ENCODE measurements at places on chromosomes 7 and 10.
A peak's percentile ranks its signal among the peaks of the same experiment; 100 is the strongest.

DNA sequence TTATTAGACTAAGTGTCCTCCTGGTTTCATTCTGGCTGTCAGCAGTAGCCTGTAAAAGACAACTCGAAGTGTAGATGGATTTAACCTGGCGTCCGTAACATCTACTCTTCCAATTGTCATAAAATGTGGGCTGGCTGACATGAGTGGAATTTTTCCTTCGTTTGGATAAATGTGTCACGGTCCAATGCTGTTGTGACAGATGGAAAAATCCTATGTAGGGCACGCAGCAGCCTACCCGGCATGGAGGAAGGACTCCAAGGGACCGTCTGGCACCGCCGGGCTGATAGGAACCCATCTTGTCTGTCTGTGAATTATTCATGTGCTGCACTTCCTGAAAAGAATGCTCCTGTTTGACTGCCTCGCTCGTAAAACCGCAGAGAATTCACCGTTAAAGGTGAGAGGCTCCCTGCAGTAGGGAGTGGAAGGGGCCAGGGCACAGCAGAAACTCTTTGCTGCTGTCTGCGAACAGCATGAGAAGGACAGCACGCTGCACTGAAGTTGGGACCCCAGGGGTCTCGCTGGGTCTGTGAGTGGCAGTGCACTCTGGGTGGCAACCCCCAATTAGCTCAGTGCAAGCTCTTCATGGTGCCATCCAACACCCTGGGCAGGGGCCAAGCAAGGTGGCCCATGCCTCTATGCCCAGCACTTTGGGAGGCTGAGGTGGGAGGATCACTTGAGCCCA is 1.6 kb upstream of the ORAI2 start:
- DNase-seq, result no peak

DNA sequence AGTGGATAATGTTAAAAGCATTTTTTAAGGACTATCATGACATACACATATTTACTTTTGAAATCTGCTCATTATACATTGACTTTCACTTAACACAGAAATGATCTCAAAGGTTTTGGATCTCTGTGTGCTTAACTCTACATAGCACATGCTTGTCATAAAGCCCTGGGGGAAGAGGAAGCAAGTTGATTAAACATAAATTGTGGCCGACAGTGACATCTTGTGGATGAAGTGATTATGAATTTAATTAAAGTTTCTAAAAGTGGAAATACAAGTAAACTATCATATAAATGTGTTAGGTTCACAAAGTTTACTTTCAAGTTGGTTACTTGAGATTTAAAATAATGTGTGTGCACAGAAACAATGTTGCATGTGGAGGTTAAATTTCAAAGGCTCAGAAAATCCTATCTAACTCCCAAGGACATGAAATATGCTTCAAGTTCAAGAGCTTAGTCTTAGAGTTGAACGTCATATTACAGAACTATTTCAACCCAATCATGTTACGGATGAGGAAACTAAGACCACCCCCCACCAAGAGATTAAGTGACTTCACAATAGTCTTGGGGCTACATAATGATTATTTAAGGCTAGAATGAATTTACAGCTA is 1247.8 kb downstream of the GATA3 start:
- DNase-seq, result no peak

DNA sequence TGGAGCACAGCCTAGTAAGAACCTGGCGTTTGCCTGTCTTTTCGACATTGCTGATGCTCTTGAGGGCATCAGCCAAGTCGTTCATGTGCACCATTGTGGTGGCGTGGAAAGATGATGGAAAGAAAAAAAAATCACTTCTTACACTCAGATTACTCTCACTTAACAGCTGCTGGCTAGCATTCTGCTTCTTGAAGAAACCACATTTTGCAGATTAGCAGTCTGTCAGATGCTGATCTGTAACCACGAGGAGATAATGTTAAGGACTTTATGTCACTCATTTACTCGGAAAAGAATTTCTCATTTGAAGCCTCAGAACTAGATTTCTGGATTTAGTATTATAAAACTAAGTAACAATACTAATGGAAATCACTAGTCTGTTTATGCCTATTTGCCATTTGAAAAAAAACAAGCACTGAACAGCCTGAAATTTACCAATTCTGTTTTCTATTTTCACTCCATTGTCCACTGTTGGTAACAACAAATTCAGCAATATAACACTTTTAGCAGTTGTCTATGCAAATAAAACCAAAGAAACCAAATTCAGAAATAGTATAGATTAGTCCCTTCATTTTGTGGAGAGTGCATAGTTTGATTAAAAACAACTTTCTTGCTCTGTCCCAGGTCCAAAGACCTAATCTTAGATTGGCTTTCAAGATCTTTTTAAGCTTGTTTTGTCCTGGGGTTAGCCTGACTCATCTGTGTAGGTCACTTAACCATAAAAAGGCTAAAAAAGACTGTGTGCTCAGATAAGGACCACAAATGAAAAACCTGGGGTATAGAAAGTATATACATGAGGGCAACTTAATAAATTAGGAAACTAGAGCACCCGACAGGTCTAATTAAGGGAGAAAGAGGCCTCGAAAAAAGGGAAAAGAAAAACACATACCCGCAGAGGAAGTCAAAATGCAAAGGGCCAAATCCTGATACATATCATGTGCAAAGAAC is 67.5 kb downstream of the NT5C2 start:
- no peak for DNase-seq

GRCh38 chr7:2028733-2029132 is 204.0 kb downstream of the MAD1L1 start:
- no peak for DNase-seq

GRCh38 chr7:151774951-151775350 is 102.0 kb downstream of the PRKAG2 start:
- no peak for DNase-seq

DNA sequence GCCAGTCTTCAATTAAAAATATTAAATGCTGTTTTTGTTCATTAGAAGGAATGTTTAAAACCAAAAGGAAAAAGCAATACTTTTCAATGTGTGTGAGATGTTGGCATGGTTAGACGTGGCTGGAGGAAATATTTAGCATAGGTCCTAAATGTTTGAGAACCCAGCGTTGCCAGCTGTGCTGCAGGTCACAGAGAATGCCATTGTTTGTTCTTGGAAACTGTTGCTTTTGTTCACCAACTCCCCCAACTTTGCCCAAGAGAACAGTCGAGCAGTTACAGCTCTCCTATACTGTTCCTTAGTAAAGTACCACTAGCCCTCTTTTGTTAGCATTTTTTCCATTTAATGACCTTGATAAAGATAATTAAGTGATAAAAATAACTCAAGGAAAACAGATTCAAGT is 44.5 kb upstream of the ELMO1 start:
- DNase-seq, result no peak

- DNase-seq, result no peak
Measured at GRCh38 chr10:62938672-62939071, 122.5 kb upstream of the EGR2 start.

DNA sequence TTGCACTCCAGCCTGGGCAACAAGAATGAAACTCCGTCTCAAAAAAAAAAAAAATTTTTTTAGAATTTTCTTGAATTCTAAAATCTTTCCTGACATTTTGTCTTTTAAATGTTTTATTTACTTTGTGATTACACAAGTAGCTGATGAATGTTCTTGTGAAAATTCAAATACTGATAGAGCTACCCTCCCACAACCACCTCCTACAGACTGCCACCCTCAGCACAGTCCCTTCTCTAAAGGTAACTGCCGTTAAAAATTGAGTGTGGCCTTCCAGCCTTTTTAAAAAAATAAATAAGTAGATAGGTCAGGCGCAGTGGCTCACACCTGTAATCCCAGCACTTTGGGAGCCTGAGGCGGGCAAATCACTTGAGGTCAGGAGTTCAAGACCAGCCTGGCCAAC is 15.1 kb downstream of the ENO4 start:
- DNase-seq, result no peak

GRCh38 chr7:130463553-130464434 is 23.0 kb upstream of the CEP41 start:
- DNase-seq, result no peak

- DNase-seq, result no peak
Measured at GRCh38 chr10:89574368-89574767, 39.0 kb upstream of the SLC16A12 start.

DNA sequence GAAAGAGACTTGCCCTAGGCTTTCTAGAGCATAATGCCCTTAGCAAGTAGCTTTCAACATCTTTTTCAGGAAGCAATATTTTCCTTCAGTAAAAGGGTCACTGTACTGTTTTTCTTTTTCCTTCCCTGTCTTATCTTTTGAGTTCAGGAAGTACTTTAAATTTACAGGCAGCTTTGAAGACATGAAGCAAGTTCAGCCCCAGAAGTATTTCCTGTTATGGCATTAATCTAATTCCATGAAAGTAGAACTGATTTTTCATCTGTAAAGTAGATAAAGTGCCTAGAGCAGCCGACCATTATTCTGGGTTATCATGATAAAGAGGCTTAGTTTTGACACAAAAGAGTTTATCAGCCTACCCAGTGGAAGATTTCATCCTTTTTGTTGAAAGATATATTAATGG is 288.2 kb downstream of the ADK start:
- no peak for DNase-seq

DNA sequence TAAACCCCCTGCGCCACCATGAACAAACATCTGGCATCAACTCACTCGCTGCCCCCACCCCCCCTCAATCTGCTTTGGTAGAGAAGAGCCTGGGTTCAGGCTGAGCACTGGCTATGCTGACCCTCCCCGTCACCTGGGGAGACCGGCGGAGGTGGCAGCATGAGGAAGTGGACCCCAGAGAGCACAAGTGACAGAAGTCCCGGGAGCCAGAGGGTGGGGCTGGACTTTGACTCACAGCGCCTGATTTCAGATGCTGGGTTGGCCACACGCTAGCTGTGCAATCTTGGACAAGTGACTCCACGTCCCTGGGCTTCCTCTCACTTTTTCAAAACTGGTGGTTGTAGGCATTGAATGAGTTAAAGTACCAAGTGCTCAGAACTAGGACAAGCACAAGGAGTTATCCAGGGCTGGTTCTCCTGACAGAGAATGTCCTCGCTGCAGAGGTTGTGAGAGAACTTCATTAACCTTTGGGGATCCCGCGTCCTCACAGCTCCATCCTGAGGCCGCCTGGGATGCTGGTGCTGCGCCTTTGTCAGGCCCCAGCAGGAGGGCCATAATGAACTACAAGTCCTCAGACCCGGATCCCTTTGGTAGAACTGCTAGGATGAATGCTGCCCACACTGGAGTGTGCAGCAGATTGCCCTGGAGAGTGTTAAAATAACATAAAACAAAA is 48.8 kb upstream of the RASGEF1A start:
- no peak for DNase-seq

DNA sequence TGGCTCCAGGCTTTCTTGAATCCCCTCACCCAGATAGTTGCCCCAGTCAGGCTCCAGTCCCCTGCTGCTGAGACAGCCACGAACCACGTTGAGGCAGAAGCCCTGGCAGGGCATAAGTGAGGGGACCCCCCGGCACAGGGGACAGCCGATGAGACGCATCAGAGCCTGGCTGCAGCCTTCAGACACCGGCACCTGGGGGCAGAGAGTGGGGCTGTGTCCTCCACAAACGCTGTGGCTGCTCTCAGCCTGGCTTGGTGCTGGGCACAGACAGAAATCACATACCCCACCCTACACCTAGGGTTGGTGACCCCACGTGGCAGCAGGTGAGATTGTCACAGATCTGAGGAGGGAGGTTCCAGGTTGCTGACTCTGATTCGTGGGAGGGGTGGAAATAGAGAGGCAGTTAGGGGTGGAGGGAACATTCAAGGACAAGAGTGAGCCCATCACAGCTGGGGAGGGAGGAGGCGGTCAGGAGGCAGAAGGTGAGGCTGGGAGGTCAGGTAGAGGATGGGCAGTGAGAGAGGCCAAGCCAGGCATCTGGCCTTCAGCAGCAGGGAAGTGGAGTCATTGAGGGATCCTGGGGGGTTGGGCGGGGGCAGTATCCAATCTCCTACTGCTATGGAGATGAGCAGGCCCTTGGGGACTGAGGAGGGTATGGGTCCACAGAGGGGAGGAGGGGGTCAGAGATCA is 3.2 kb downstream of the GPC2 start:
- no peak for DNase-seq

DNA sequence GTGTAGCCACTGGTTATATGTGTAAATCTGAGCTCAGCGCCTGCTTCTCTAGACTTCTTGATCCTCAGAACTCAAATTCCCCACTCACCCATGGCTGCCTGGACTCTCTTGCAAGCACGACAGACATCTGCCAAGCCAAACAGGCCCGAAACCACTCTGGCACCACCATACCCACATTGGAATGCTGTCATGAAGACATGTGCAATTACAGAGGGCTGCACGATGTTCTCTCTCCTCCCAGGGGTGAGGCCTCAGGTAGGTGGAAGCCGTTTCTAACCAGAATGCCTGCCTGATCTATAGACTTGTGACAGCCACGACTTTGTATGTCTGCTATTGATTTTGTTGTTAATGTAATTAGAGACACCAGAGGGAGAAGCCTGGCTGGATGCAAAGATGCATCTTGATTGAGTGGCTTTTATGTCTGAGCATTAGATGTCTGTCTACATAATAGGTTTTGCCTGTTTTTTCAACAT is 4.0 kb downstream of the BAMBI start:
- DNase-seq, result no peak

GRCh38 chr10:5730766-5731165 is 46.1 kb downstream of the TASOR2 start:
- DNase-seq, result no peak

- no peak for DNase-seq
Measured at GRCh38 chr10:72164617-72165016, 51.2 kb upstream of the ANAPC16 start.

- DNase-seq, result no peak
Measured at GRCh38 chr7:28358423-28358868, 53.9 kb upstream of the CREB5 start.

DNA sequence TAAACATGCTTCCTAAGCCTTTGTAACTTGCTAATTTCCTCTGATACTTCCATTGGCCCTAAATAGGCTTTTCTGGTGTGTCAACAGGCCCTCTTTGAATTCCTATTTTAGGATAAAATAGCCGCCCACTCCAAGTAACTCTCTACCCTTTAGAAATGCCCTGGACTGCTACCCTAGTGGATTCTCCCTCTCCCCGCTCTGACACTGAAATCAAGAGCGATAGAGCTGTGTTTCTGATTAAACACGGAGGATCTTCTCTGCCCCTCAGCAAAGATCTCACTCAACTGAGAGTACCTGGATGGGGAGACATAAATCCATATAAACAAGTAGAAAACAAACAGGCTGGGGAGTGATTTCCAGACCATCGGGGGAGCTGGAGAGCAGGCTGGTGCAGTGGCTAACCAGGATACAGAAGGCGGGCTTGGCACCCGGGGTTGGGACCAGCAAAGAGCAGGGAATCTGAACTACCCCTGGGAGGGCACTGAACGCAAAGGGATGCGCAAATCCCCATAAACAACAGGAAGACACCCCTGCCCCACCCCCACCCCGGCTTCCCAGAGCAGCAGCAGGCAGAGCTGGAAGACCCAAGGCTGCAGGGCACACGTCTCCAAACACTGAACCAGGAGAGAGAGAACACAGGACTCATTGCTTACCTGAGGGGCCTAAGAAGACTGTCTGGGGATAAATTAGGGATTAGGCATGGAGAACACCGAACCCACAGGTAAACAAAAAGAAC is 2.5 kb downstream of the ASB13 start:
- DNase-seq, result no peak

GRCh38 chr7:78226059-78226719 is 427.6 kb downstream of the PHTF2 start:
- DNase-seq, result peak; percentile 94

Data from NCI-H748 treated with DMSO at 0.1 percent for 48 hours (cell line).